Activated T-cell treated with anti-CD3 and anti-CD28 coated beads for 4 hours (primary cell): ENCODE measurements at places on chromosomes 4 and X.

- no peak for DNase-seq
These were observed 193.5 kb downstream of the PDGFC start for GRCh38 chr4:156778093-156778492.

DNA sequence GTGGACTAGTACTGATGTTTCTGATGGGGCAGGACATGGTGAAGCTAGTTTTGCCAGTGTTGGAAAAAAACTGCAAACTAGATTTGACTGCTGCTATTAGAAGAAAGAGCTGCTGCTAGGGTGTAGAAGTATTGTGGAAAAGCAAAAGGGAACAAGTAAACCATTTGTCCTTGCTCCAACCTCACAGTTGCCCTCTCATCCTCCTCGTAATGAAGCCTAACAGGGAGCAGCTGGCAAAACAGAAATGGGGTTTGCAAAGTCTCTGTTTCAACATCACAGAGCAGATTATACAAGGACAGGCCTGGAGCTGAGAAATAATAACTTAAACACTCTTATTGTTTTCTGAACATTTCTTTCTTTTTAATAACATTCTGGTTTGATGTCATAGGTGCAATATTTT is 346.2 kb downstream of the MAGEB5 start:
- no peak for DNase-seq

DNA sequence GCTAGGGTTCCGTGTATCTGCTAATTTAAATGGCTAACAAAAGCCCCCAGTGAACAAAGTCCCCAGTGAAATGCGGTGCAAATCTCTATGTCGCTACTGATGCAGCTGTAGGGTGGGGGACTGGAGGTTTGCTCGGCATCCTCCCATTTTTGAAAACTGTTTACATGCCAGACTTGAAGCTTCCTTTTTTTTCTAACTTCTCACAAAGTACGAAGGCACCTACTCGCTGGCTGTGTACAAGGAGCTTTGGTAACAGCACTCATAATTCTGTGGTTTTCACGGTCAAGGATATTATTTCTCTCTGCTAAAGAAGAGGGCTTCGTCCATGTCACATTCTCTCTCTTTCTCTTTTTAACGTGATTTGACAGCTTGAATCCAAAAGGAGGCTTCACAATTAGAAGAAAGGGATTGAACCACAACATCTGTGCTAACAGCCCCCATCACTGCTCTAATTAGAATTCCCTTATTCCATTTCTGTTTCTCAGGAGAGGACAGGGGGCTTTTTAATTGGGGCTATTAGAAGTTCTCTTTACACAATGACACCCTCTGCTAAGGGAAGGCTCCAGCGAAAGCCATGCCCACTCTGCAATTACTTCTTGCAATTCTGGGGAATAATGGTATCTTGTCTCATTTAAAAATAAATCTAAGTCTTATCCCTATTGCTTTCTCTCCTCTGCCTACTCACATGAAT is 46.7 kb downstream of the TMEM156 start:
- DNase-seq: no peak

GRCh38 chrX:26914232-26914631 is 548.9 kb downstream of the PPP4R3C start:
- no peak for DNase-seq

DNA sequence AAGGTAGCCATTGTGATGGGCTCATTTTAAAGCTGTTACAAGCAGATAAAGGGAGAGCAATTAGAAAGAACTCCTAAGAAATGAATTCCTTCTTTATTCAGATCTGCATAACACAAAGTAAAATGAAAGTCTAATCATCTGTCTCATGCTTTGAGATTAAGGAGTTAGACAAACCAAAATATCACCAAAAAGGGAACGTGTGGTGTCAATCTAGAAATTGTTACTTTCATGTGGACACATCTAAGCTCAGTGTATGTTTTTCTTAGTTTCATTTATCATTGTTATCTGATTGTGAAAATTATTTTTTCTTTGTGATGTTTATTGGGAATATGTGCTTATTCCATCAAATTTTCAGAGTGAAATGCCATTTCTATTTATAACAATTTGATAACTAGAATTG is 80.3 kb downstream of the BANK1 start:
- DNase-seq: no peak

DNA sequence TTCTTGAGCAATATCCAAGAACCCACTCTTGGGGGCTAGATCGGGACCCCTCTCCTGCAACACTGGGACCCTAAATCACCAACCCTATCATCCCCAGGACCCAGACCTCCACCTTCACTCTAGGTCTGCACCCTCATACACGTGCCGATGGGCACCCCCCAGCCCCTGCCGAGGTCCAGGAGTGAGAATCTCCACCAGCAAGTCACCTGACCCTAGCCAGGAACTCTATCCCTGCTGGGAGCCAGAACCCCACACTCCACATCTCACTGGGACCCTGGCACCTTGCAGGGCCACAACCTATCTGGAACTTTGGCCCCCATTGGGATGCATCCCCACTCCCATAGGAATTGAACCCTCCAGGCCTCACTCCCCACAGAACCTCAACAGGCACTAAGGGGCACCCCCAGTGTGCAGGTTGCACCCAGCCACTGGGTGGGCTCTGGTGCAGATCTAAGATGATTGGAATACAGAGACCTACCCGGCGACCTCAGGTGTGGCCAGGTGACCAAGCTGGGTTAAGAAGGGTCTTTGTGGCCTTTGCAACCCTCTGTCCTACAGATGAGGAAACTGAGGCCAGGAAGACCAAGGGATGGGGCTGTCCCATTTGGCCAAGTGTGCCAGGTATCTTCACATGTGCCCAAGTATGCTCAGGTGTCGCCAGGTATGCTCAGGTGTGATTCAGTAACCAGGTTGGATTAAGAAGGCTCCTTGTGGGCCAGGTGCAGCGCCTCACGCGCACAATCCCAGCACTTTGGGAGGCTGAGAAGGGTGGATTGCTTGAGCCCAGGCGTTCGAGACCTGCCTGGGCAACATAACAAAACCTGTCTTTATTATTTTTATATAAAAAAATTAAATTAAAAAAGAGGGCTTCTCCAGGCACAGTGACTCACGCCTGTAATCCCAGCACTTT is 3.1 kb upstream of the DHRSX start:
- DNase-seq: no peak

GRCh38 chrX:104047171-104047570 is 7.4 kb downstream of the H2BW2 start:
- no peak for DNase-seq
